Fibroblast of the aortic adventitia (primary cell): ENCODE measurements at places on chromosomes 11 and 22. TPM values are rescaled to one million over a fixed set of nuclear protein-coding genes. Genes with fewer than 3 reads are reported as not detected.

OR2AT4 gene
- total RNA-seq, result under 0.01 TPM in 1 of 2 replicates, not detected in the other

DCDC1 gene
- 0.18 and 3.2 TPM in 2 replicates for total RNA-seq

CD3E gene
- total RNA-seq, result not detected in 2 replicates

APOA1 gene
- total RNA-seq, result 0.72 and 70.3 TPM in 2 replicates

UPK3A gene
- not detected in 2 replicates for total RNA-seq

FAM118A gene
- total RNA-seq, result 18.4 and 78.0 TPM in 2 replicates

RIMBP3C gene
- total RNA-seq, result 0.49 and 0.63 TPM in 2 replicates

GTSE1 gene
- total RNA-seq, result 1.3 and 13.4 TPM in 2 replicates

B3GAT3 gene
- 14.1 and 18.7 TPM in 2 replicates for total RNA-seq

MS4A13 gene
- total RNA-seq, result not detected in 2 replicates

TRIM66 gene
- total RNA-seq, result 4.1 and 5.6 TPM in 2 replicates

KIAA1671 gene
- 4.6 and 10.7 TPM in 2 replicates for total RNA-seq

APOBEC3A gene
- total RNA-seq, result not detected in 2 replicates

INS gene
- total RNA-seq, result not detected in 2 replicates

UEVLD gene
- 6.1 and 35.2 TPM in 2 replicates for total RNA-seq

SLC1A2 gene
- 10.5 and 23.6 TPM in 2 replicates for total RNA-seq

CRELD2 gene
- total RNA-seq, result 34.0 and 69.4 TPM in 2 replicates

RNF169 gene
- 20.3 and 28.5 TPM in 2 replicates for total RNA-seq

HTR3A gene
- total RNA-seq, result not detected in 2 replicates

PUS3 gene
- total RNA-seq, result 11.7 and 38.3 TPM in 2 replicates

SLC22A25 gene
- total RNA-seq, result not detected in 2 replicates

MIOX gene
- total RNA-seq, result not detected in 2 replicates

MRGPRX4 gene
- not detected in 2 replicates for total RNA-seq

DDI1 gene
- total RNA-seq, result not detected in 2 replicates

C11orf86 gene
- total RNA-seq, result not detected in 2 replicates

CTSD gene
- 184 and 221 TPM in 2 replicates for total RNA-seq

MMP27 gene
- 0.18 TPM in 1 of 2 replicates, not detected in the other for total RNA-seq

SORL1 gene
- total RNA-seq, result 1.2 and 1.4 TPM in 2 replicates
